Chondrocyte (in vitro differentiated cells): ENCODE measurements at places on chromosomes 5 and 9. TPM values are rescaled to one million over a fixed set of nuclear protein-coding genes. Genes with fewer than 3 reads are reported as not detected.

Gene AMACR
- 13.7 to 20.4 TPM (median 15.3 TPM) in 3 replicates for total RNA-seq

- H3K27ac ChIP-seq = no peak overlapping the region
- H3K36me3 ChIP-seq = no peaks in the 10 kb centered on the region
- H3K4me1 ChIP-seq = peaks cover 3% of the 10 kb centered on the region
These were observed 51.2 kb upstream of the HSPA9 start for GRCh38 chr5:138626333-138626944.

Gene TMEFF1
- total RNA-seq = 1.3 to 3.1 TPM (median 3.0 TPM) in 3 replicates

- no peaks in the 10 kb centered on the region for H3K36me3 ChIP-seq
- no peak overlapping the region for H3K4me3 ChIP-seq
- no peak overlapping the region for H3K27ac ChIP-seq
- peaks cover 2% of the 10 kb centered on the region for H3K27me3 ChIP-seq
These were observed 44.7 kb upstream of the PCSK5 start for GRCh38 chr9:75845806-75846205.

Gene FBP1
- total RNA-seq = not detected in 3 replicates
